Germinal center (tissue), 1 donor: ENCODE measurements at places on chromosomes 5 and 9.

- DNase-seq = no peak
Measured at GRCh38 chr5:67289763-67290521, 93.3 kb upstream of the CD180 start.

- no peak for DNase-seq
Measured at GRCh38 chr5:116237917-116238500, 153.2 kb downstream of the COMMD10 start.

GRCh38 chr5:45057564-45057963 lies 248.8 kb downstream of the MRPS30 start:
- DNase-seq = no peak

DNA sequence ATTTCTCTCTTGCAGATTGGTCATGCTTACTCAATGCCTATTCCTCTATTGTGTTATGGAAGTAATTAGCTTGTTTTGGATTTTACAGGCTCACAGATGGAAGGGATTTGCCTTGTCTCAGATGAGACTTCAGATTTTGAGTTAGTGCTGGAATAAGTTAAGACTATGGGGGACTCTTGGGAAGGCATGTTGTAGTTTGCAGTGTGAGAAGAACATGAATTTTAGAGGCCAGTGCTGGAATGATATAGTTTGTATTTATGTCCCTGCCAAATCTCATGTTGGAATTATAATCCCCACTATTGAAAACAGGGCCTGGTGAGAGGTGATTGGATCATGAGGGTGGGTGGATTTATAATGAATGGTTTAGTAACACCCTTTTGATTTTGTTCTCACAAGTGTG lies 6.1 kb upstream of the TUSC1 start:
- DNase-seq = no peak

DNA sequence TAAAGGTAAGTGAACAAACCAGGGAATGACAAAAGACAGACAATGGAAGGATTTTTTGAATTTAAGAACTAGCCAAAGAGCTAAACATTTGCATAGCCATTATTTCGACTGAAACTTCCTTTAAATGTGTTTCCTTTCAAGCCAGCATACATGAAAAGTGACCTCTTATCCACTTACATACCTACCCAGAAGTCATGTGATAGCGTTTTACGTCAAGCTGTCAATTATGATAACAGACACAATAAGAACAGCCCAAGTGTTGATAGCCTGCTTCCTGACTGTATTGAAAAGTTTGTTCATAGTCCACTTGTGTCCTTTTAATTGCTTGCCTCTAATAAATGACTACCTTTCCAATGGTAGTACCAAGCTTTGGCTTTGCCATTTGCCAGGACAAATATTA lies 206.0 kb downstream of the NFIB start:
- DNase-seq = no peak

GRCh38 chr9:93039976-93040375 lies 18.5 kb upstream of the SUSD3 start:
- DNase-seq = no peak

- DNase-seq = no peak
Measured at GRCh38 chr9:134215699-134216448, 51.5 kb upstream of the RNU6ATAC start.

DNA sequence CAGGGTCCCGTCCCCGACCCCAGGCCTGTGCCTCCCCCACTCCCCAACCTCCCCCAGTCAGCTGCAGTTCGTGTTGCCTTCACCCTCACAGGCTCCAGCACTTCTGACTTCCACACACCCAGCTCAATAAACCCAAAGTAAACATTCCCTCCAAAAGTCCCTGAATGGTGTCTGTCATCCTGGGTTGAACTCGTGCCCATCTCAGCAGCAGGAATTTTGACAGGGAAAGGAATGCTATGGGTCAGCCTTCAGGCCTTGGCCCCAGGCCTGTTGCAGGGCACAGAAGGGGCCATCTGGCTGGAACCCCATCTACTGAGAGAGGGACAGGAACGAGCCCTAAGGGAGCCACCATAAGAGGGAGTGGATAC lies 29.6 kb upstream of the CNOT6 start:
- DNase-seq = no peak
